Fibroblast of lung (primary cell): ENCODE measurements at places on chromosomes 13 and 19.
A peak's percentile ranks its signal among the peaks of the same experiment; 100 is the strongest.

DNA sequence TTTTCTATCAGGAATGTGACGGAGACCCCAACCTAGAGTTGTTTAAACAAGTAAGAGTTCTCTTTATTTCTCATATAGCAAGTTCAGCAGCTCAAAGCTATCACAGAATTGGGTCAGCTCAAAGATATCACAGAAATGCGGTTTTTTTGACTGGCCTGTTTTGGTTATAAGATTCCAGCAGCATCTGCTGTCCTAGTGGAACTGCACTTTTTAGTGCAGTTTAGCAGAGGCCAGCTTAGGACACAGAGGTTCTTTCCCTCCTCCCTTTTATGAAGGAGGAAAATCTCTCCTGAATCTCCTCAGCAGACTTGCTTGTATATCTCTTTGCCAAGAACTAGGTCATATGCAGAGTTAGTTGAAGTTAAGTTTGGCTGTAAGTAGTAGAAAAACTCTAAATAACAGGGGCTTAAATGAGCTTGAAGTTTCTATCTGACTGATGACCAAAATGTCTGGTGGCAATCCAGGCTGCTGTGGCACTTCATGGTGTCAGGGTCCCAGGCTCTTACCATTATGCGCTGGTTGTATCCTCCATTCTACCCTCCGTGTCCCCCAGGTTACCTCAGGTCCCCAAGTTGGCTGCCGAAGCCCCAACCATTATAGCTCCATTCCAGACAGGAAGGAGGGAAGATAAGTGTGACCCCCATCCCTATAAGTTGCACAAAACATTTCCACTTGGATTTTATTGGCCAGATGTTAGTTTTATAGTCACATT is 6.6 kb downstream of the PPP2R1A start:
- no peak for DNase-seq

DNA sequence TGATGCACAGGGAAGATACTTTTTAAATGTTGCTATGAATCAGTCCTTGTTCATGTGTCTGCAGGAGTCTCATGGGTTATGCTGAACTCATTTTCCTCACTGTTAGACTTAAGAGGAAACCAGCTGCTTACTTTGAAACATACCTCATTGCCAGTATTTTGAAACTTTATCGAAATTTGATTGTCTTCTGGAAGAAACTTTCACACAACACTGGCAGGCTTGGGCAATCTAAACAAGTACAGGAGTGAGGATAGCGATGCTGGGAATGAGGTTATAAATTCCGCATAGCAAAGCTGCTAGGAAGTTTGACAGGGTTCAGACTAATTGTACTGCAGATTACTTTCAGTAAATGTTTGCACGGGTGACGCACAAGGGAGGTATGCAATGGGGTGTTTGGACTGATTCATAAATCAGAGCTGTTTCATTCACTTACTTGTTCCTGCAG is 245.7 kb downstream of the DNAJC15 start:
- peak; percentile 98 for DNase-seq

DNA sequence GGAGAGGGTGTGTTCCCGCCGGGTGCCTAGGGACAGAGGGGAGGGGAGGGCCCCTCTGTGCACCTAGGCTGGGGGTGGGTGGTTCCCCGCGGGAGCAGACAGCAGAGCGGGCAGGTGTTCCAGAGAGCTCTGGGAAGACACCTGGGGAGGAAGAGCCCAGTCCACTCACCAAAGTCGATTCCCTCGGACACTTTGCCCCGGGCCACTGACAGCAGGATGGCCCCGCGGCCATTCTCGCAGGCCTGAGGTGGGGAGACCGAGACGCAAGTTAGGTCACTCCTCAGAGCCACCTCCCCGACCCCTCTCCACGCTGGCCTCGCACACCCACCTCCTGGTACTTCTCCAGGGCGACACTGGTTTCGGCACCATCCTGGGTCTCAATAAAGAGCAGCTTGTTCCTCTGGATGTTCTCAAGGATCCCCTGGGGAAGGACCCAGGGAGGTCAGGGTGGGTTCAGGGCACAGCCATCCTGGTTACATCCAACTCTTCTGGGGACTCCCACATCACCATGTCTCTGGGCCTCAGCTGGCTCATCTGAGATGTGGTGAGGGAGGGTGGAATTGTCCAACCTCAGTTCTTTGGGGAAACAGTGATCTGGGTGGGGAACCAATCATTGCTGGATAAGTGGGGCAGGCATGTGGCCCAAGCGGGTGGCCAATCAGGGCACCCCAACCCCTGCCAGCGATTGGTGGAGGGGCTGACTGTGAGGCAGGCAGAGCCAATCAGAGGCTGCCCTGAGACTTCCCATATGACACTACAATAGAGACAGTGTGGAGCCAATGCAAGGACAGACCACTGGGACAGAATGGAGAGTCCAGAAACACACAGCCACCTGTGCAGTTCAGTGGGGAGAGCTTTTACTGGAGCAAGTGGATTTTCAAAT is 12.6 kb downstream of the KLC3 start:
- DNase-seq = no peak

- no peak for DNase-seq
Observed at GRCh38 chr13:105497597-105497996, 1037.9 kb downstream of the EFNB2 start.

DNA sequence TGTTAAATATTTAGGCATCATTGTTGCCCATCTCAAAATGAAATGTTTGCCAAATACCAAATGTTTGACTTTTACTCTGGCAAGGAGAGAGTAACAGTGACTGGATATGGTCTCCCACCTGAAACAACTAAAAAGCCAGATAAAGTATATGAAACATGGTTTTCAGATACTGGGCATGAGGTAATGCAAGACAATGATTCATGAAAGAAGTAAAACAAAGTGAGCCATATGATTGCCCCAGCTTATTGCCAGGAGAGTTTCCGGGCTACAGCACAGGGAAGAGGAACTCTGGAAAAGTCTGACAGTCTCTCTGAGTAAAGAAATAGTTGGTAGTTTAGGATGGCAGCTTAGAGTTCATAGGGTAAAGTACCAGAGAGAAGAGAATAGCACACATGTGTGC is 354.6 kb downstream of the DNAJC15 start:
- DNase-seq = peak; percentile 6

DNA sequence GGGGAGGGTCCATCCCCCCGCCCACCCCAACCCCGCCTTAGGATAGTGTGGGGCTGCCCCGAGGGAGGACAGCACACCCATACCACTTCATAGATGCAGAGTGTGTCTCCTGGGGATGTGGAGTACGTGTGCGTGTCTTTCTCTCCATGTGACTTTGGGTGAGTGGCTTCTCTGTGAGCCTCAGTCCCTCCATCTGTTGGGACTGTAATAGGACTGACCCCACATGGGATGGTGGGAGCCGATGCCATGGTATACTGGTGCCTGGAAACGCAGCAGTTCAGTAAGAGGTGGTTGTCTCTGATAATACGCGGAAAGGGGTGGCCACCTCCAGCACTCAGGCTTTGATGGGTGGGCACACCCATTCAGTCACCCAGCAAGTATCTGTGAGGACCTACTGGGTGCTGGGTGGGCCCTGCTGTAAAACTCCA is 816 bp upstream of the PRKD2 start:
- no peak for DNase-seq

DNA sequence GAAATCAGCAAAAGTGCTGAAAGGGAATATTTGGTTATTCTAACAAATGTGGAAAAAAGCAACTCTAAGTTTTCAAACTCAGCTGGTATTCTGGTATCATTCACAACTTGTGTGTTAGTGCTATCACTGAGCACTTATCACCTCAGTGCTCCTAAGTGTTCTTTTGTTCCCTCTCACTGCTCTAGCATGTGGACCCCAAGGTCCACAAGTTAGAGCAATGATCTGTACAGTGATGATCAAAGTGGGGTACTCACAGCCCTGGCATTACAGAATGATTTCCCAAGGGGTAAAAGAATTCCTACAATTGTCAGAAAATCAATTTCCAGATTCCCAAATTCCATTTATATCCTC is 575.0 kb downstream of the DIAPH3 start:
- DNase-seq = no peak

DNA sequence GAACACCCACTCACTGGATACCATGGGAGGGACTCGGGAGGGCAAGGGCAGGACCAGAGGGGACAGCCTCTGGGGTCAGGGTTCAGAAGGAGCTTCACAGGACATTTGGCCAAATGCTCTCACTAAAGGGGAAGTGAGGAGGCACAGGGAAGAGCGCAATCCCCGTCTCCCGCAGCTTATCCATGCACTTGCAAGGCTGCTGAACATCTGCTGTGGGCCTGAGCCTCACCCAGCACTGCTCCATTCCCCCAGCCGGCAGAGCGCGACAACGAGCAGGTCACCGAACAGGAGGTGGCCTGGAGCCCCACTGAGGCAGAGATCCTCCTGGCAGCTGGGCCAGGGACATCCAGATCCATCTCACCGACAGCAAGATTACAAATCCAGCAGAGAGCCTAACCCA is 23.3 kb downstream of the ELAVL1 start:
- DNase-seq = no peak

DNA sequence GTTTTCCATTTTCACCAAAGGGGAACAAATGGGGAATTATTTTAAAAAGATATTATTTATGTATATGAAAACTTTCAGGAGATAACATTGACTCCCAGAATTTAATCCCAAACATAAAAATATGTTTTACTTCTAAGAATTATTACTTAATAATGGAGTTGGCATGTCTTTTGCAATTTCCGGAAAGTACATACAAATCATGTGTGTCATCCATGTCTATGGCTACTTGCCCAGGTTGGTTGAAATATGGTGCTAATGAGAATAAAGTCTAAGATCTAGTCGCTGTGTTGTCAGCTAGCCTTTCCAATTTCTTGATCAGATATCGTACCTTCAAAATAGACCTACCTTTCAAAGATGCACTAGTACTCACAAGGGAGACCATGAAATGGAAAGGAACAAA is 1003.2 kb upstream of the PCDH20 start:
- DNase-seq = peak; percentile 79

DNA sequence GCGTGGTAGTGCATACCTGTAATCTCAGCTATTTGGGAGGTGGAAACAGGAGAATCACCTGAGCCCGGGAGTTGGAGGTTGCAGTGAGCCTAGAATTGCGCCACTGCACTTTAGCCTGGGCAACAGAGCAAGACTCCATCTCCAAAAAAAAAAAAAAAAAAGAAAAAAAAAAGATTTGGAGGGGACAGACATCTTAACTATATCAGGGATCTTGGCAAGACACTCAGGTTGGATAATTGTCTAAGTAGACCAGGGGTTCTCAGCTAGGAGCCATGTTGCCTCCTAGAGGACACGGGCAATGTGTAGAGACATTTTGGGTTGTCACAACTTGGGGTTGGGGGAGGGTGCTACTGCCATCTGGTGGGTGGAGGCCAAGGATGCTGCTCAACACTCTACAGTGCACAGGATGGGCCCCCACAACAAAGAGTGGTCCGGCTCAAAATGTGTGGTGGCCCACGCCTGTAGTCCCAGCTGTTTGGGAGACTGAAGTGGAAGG is 1.9 kb upstream of the ZNF580 start:
- DNase-seq = peak; percentile 33

GRCh38 chr19:48635263-48635965 is 1.8 kb downstream of the DBP start:
- no peak for DNase-seq

GRCh38 chr19:29320618-29321017 is 107.7 kb upstream of the UQCRFS1 start:
- DNase-seq = no peak

DNA sequence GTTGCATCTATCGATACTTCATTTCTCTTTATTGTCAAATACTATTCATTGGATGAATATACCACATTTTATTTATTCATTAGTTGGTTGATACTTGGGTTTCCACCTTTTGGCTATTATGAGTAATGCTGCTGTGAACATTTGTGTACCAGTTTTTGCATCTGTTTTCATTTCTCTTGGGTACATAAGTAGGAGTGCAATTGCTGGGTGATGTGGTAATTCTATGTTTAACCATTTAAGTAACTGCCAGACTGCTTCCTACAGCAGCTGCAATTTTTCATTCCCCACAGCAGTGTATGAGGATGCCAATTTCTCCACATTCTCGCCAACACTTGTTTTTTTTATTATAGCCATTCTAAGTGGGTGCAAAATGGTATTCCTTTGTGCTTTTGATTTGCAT is 2.6 kb downstream of the KCNJ14 start:
- peak; percentile 65 for DNase-seq

DNA sequence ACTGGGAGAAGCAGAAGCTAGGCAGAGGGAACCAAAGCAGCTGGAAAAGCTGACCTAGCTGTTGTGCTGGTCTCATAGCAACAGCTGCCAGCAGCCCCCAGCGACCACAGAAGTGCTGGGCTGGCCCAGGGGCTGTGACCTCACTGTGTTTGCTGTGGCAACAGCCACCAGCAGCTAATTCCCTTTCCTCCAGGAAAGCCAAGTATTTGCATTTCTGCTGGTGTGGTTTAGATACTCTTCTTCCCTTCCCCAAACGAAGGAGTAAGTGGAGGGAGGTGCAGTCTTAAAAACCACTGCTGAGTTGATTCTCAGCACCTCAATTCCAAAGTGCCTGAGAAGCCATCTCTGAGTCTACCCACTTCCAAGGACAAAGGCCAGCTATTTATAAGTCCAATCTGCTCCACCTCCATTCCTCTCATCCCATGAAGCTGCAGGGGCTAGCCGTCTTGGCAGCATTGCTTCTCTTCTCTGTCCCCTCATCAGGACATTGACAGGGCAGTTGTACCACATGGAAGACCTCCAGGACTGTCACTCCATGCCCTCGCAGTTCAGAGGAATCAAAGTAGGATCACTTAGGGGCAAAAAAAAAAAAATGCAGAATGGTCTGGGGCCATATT is 11.5 kb upstream of the CCDC97 start:
- DNase-seq = peak; percentile 81

DNA sequence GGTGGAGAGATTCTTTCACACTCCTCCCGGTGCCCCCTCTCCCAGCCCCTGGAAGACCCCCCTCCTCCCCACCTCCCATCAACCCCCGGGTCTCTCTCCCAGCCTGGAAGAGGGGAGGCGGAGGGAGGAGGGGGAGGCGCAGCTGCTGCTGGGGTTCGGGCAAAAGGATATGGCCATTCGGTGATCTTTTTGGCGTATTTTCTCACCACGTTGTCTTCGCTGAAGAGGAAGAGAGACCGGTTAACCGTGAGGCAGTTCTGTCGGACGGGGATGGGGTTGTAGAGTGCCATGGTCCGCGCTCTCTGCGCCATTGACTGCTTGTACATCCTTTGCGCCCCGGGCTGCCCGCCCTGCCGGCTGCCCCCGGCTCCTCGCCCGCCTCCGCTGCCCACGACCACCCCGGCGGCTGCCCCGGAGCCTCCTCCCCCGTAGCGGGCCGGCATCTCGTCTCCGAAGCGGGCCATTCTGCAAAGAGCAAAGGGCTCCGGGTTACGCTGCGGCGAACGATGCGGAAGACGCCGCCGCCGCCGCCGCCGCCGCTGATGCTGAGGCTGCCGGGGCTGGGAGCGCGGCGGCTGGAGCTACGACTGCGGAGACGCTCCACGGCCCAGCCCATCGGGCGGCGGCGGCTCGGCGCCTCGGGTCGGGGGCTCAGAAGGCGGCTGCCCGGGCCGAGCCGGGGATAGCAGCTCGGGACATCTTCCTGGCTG is 363 bp downstream of the CACNA1A start:
- DNase-seq = no peak

GRCh38 chr13:113970810-113971470 is 2.9 kb downstream of the C13orf46 start:
- peak; percentile 55 for DNase-seq

GRCh38 chr19:4368128-4368820 is 24.9 kb downstream of the MPND start:
- peak; percentile 36 for DNase-seq
